Eye (tissue), 1 donor: ENCODE measurements at places on chromosomes 4 and X.

- no peak for DNase-seq
Measured at GRCh38 chr4:1592709-1593417, 91.2 kb downstream of the FAM53A start.

- no peak for DNase-seq
Measured at GRCh38 chr4:6567218-6567617, 7.8 kb upstream of the MAN2B2 start.

- peak; percentile 78 for DNase-seq
Measured at GRCh38 chr4:77433418-77433733, 172.2 kb upstream of the CXCL13 start.

DNA sequence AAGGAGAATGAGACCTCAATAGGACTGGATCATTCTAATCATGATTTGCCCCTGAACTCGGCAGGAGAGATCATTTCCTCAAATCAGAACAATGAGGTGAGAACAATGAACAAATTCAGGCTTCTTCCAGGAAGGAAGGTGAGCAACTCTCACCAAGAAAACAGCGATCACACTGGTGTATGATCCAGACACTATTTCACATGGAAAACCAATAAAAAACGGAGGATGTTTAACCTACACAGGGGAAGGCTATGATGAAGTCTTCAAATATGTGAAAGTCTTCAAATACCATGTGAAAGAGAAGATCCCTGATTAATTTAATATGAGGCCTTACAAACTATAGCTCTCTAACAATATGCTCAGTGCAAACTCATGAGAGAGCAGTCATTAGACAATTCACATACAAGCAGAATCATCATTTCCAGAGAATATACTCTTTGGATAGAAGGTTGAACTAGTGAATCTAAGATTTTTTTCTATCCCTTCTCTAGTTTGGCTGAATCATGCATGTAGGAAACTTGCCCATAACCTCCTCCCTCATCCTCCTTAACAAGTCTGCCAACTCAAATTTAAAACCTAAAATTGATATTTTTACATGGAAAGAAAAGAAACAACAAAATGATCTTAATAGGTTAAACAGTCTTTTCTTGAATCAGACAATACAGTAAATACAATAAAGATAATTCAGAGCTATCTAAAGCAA, 122.5 kb downstream of the ADAMTS3 start:
- no peak for DNase-seq

DNA sequence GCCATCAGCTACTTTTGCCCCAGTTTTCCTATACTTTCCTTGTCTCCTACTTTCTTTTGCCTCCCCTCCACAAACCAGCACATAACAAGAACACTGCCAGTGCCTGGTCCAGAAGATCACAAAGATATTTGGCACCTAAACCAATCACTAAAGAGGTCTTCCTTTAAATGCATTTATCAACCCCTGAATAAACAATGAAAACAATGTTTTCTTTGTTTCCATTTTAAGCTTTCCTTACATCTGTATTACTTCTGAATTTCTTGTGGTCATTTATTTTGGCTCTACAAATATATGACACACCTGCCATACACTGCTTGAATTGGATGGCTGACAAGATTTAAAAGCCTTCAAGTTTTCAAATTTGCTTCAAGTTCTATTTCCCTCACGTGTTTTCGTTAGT, 43.9 kb downstream of the MBNL3 start:
- DNase-seq, result no peak

- DNase-seq, result no peak
Measured at GRCh38 chr4:183863155-183863825, 41.8 kb upstream of the STOX2 start.

- no peak for DNase-seq
Measured at GRCh38 chr4:136749989-136750388, 782.3 kb downstream of the PCDH18 start.

DNA sequence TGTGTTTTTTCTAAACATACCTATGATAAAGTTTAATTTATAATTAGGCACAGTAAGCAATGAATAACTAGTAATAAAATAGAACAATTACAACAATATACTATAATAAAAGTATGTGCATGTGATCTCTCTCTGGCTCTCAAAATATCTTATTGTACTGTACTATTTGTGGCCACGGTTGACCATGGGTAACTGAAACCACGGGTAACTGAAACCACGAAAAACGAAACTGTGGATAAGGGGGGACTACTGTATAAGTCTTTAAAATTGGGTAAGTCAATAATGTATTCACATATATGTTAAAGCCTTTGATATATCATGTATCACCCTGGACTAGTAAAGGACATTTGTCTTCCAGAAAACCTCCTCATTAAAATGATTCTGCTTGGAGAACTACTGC, 20.0 kb downstream of the TMEM154 start:
- DNase-seq, result no peak

DNA sequence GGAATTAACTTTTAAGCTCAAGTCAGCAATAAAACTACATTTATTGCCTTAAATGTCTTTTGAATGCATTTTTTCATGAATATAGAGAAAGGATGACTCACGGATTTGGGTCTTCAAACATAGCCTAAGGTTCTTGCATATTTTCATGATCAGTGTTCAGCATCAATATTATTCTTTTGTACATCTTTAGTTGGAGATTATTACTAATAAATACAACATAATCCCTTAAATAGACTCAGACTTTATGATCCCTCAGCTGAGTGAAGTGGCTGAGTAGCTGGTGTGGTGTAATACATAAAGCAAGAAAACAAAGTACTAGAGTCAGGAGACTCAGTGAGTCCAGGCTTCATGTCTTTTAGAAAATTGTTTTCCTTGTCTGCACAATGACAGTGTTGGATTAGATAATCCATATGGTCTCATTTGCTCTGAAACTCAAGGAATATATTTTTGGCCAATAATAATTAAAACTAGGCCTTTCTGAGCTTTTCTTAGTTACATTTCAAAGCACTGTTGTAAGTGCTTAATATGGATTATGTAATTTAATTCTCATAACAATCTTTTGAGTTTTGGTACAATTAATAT, 78.3 kb upstream of the UNC5C start:
- no peak for DNase-seq

GRCh38 chr4:138952411-138952810, 63.2 kb upstream of the NOCT start:
- no peak for DNase-seq

DNA sequence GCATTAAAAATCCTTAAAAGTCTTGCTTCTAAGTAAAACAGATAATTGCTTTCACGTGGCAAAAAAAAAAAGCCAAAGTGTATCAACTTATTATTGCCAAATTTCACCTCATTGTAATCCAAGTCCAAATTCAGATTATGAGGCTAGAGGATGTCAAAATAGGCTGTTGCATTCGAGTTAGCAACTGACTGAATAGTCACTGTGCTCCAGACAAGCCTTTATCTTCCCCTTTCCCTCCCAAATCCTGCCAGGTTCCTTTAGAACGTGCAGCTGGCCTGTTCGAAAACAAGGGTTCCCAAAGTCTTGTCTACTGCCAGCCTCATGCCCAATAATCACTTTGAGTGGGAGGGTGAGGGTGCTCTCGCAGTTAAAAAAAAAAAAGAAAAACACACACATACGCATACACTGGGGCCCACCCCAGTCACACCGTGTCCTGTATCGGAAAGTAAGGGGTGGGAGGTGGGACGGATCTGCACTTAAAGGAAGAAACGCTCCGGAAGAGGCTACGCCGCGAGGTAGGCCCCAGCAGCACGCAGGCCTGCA, 603 bp downstream of the MAD2L1 start:
- DNase-seq, result no peak

- DNase-seq, result peak; percentile 14
Measured at GRCh38 chr4:163610648-163611047, 116.2 kb downstream of the TMA16 start.

GRCh38 chr4:147327322-147327721, 153.6 kb upstream of the EDNRA start:
- no peak for DNase-seq

DNA sequence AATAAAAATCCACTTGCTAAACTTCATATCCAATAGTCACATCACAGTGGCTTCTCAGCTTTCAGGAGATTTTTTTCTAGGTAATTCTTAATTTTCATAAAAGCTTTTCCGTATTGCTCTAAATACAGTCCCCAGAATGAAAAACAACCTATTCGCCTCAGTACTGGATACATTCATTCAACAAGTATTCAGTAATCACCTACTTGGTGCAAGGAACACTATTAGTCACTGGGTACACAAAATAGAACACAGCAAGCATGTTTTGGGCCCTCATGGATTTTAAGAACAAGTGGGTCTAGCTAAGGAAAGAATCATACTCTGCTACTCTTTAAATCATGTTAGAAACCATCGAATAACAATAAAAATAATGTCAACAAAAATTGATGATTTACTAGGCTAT, 2.8 kb upstream of the BEX3 start:
- DNase-seq, result no peak

- no peak for DNase-seq
Measured at GRCh38 chr4:186272699-186273391, 6.9 kb downstream of the F11 start.

DNA sequence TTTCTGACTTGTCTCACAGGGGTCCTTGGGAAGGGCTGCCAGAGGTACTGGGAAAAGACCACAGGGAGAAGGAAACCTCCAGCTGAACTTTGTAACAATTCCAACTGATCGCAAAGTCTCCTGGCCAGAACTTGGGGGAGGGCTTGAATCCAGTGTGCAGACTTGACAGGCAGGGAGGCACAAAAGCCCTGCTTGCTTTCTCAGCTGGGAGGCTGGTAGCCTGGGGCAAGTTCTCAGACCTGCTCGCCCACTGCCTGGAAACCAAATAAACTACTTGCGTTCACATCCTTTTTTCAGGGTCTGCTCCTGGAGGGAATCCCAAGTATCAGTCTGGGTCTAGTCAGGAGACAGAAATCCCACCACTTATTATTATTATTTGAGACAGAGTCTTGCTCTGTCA, 48.0 kb upstream of the CASK start:
- no peak for DNase-seq

- no peak for DNase-seq
Measured at GRCh38 chrX:17876135-17876534, 15.0 kb upstream of the RAI2 start.

GRCh38 chr4:6189511-6189910, 10.8 kb downstream of the JAKMIP1 start:
- no peak for DNase-seq

DNA sequence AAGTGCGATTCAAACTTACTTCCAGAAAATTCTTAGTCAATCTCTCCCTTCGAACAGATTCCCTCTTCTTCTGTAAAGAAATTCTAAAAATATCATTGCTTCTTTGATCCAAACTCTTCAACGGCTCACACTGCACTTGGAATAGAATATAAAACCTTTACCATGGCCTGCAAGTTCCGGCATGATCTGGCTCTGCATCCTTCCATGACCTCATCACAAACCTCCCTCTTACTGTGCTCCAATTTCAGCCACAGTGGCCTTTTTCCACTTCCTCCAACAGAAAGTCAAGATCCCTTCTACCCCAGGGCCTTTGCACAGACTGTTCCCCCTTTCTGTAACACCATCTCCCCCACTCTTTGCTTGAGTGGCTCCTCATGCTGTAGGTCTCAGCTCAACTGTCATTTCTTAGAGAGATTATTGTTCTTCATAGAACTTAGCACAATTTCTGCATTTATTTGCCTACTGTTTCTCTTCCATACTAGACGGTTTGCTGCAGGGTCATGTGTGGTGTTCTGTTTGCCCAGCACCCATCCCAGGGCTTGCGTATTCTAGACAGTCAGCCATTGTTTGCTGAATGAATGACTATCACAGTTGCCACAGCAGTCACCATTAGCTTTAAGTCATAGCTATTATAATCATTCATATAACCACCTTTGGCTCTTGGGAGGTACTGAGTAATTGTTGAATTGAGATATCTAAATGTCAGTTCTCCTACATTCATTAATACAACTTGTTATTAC, 1.9 kb upstream of the STOX2 start:
- DNase-seq, result no peak

- DNase-seq, result no peak
Measured at GRCh38 chrX:143853488-143853887, 30.4 kb upstream of the UBE2NL start.

GRCh38 chrX:97260679-97261078, 377.0 kb downstream of the RPA4 start:
- no peak for DNase-seq

- DNase-seq, result no peak
Measured at GRCh38 chr4:145898926-145899531, 39.6 kb downstream of the ZNF827 start.

DNA sequence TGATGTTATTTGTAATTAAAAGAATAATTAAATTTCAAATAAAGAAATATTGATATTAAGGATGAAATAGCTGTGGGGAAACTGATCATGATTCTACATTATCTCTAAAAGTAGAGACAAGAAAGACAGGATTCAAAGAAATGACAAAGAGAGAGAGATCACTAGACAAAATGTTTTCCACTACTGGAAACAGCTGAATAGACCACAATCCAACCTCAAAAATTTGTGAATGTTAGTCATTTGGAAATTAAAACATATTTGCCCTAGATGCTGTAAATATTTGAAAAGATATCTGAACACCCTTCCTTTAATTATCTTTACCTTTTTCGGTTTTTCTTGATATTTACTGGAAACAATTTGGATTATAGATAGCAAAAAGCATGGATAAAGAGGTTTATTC, 414.9 kb downstream of the CENPC start:
- DNase-seq, result no peak

DNA sequence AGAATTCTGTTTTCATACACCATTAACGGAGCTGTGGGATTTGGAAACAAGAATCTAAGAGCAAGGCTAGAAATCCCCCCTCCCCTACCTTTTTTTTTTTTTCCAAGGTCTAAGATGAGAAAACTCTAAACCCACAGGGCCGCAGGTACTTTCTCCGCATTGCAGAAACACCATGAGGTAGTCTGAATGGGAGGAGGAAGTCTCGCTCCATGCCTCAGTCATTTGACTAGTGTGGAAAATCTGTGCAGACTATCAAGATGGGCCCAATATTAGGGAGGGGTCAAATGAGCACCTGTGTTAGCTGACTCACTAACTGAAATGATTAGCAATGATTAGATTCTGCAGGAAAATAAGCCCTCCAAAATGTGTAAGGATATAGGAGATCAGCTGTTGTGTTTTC, 40.9 kb upstream of the MAP3K15 start:
- DNase-seq, result no peak

GRCh38 chr4:5463936-5464650, 244.3 kb downstream of the EVC2 start:
- no peak for DNase-seq

DNA sequence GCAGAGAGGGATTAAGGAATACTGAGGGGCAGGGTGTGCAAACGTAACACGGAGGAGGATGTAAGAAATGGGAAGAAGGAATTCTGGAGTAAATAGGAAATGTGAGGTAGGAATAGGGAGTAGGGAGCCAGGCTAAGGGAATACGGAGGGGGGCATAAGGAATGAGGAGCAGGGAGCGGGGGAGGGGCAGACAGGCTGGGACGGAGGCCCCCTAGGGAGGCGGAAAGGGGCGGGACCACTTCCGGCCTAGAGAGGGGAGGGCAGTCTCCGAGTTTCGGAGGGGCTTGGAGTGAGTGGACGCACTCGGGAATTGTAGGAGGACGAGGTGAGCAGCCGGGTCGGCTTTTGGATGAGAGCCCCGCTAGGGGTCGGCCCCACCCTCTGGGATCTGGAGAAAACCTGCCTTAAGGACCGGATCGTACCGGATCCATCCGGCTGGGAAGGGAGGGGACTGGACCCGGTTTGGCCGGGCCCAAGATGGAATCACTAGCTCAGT, 612 bp downstream of the MAGED2 start:
- peak; percentile 93 for DNase-seq

- DNase-seq, result no peak
Measured at GRCh38 chr4:126137782-126138170, 823.0 kb downstream of the FAT4 start.
